CD4-positive, alpha-beta memory T cell (primary cell): ENCODE measurements at places on chromosomes 11 and 22.

GRCh38 chr11:32881286-32881685, 11.3 kb upstream of the QSER1 start:
- no peak for DNase-seq

DNA sequence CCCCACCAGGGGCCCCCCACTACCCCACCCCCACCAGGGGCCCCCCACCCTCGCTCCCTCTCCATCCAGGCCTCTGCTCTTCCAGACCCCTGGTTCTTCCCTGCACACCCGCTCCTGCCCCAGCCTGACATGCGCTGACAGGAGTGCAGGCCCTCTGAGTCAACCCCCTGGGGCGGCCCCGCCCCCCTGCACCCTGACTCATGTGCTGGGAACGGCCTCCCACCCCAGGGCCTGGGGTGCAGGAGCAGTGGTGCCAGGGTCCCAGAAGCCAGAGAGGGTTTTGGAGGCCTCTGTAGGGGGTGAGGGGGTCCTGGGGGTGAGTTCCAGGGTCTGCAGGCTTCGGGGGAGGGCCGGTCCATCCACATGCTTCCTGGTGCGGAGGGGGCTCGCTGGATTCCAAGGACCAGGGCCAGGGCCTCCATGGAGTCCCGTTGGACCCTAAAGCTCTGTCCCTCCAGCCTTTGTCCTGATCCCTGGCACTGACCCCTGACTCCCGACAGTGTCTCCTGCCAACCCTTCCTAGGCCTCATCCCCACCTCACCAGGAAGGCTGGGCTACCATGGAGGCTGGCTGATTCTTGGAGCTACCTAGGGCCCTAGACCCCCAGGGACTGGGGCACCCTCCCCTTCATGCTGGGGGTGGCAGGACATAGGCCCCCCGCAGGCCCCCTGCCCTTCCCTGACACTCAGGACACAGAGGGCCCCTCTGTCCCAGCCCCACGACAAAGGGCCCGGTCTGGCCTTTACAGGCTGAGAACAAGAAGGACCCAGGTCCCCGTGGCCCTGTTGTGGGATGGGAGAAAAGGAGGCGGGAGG, 583 bp upstream of the PKP3 start:
- no peak for DNase-seq

DNA sequence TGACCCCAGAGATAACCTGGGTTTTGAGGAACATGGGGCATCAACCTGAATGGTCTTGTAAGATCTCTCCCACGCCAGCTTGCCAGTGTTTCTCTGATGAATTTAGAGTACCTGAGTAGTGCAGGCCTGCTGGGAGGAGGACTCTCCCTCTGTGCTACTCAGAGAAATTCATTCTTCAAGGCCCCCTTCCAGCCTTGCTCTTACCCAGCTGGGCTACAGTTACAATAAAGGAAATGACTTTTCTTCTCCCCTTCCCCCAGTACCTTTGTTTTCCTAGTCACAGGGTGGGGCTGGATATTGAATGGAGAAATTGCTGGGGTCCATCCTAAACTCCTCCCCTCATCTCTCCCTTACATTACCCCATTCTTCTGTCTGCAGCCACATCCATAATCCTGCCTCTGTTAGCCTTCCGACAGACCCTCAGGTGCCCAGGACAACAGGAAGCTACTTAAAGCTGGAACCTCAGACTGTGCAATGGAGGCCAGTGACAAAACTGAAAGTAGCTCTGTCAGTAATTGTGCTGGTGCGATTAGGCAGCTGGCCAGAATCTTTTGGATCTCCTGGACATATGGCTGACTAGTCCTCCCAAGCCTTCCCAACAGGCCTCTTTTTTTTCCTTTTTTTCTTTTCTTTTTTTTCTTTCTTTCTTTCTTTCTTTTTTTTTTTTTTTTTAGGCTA, 17.4 kb downstream of the LIMK2 start:
- DNase-seq: no peak

DNA sequence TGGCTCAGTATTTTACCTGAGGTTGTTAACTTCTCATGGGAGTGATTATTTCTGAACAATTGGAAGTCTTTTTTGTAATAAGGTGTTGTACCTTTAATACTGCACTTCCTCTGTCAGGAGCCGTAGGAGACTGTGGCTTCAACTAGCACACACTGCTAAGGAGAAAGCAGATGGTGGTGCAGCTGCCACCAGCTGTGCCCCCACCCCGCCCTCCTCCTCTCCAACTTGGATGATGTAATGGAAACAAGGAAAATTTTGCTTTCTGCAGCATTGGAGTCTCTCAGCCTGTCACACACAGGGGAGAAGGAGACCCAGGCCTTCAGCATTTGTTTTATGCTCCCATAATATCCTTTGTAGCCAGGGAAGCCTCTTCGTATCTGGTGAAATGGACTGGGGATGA, 91.2 kb downstream of the TEAD1 start:
- no peak for DNase-seq

GRCh38 chr11:57467508-57468157, 7.3 kb downstream of the RTN4RL2 start:
- no peak for DNase-seq
